ENCODE measurements at places on chromosomes 5 and 9.

DNA sequence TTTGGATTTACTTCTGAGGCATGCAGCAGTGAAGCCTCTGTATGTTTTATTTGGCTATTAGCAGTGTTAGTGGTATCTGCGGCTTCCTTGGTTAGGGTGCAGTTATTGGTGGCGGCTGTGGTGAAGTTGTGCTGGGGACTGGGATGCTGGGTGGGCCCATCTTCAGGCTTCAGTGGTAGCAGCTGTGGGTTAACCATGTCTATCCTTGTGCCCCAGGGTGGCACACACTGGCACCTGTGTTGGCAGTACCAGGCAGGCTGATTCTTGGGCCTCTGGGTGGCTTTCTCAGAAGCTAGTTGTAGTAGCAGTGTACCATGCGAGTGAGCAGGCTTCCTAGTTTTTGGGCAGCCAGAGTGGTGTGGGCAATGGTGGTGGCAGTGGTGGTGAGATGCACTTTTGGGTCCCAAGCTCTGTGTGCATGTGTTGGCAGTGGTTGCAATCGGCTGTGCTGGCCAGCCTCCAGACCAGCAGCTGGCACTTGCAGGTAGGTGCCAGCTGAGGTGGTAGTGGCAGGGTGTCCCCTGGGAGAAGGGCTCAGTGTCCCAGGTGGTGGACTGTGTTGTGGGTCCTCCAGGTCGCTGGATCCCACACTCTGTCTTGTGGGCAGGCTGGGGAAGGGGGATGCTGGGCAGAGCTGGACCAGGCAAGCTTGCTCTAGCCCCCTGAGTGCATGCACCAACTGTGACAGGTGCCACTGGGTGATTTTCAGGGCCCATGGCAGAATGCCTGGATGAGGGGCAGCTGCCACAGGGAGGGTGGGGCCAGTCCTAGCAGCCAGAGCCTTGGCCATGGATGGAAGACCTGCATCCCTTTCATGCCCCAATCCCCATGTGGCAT, 13.6 kb downstream of the AHRR start:
- no peak for DNase-seq

- no peak for DNase-seq
Measured at GRCh38 chr5:140372971-140373487, 13.0 kb downstream of the SLC4A9 start.

DNA sequence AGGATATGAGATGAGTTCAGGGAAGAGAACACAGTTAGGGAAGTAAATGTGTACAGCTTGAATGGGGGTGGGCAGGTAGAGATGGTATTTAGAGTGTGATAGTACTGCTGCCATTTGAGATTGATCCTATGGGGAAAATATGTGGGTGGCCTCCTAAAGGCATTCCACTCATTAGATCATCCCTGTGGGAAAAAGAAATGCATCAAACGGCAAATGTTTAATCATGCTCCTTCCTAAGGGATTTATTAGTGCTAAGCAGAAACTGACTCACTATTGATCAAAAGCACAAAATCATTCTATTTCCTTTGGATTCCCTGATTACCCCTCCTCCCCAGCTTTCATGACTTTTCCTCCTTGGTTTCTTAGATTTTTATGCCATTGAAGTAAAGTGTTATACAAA, 36.4 kb upstream of the SMC5 start:
- DNase-seq: no peak

GRCh38 chr5:14342306-14342705, 199.2 kb downstream of the TRIO start:
- no peak for DNase-seq

DNA sequence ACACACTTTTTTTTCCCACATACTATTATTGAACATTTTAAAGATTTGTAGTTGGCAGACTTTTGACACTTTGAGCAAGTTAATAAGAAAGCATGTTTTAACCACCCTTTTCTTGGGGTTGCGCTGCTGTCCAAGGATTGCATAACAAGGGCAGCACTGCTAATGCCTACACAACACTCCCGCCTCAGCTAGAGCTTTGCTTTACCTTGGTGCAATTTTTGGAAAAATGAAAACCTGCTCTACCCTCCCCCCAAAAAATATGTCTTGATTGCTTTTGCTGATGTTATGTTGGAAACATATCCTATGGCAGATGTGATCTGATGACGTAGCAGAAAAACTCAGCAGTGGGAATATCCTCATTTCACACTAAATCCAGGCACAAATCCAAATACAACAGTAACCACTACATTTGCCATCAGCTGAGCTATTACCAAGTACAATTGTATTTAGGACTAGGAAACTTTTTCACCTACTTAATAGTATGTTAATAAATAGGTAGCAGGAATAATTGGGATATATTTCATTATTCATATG, 51.5 kb downstream of the UBE2R2 start:
- no peak for DNase-seq

DNA sequence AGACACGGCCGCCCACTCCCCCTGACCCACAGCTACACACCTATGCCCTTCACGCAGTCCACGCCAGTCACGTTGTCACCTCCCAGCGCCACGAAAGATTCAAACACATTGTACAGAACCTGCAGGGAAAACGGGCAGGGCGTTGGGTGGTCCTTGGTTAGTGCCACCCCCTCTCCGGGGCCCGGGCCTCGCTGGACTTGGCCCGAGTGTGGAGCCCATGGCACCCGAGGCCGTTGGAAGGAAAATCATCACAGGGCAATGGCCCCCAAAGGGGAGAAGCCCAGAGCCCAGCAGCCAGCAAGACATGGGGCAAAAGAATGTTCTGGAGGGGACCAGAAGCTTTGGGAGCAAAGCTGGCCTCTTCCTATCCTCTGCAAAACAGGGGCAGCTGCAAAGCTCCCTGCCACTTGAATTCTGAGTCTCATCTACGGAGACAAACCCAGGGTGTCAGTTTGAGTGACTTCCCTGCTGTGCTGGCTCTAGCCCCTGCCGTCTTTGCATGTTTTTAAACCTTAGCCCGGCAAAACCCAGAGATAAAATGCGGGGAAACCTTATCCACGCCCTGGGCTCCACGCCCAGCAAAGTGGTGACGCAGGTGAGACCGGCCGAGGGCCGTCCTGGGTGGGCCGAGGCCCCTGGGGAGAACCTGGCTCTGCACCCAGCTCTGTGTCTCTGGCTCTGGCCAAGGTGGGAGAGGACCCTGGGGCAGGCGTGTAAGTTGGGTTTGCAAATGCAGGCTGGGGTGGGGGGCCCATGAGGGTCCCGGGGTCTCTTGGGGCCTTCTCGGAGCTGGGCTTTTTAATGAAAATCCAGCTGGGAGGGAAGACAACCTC, 38.9 kb downstream of the SLC9A3 start:
- no peak for DNase-seq

DNA sequence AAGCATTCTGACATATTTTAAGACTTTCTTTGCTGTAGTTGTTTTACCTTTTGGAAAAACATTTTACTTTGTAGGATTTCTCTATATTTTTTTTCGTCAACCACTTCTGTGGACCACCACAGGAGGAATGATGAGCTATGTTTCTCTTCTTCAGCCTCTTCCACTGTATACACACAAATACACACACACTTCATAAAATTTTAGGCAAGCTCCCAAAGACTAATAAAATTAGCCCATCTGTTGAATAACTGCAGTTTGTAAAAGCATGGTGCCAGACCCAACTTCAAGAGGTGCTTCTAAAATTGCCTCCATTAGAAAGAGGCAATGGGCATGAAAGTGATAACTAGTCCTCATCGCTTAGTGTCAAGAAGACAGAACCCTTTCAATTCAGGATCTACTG, 4.1 kb upstream of the CEP120 start:
- DNase-seq: no peak

GRCh38 chr5:138408023-138408422, 30.8 kb upstream of the REEP2 start:
- no peak for DNase-seq

DNA sequence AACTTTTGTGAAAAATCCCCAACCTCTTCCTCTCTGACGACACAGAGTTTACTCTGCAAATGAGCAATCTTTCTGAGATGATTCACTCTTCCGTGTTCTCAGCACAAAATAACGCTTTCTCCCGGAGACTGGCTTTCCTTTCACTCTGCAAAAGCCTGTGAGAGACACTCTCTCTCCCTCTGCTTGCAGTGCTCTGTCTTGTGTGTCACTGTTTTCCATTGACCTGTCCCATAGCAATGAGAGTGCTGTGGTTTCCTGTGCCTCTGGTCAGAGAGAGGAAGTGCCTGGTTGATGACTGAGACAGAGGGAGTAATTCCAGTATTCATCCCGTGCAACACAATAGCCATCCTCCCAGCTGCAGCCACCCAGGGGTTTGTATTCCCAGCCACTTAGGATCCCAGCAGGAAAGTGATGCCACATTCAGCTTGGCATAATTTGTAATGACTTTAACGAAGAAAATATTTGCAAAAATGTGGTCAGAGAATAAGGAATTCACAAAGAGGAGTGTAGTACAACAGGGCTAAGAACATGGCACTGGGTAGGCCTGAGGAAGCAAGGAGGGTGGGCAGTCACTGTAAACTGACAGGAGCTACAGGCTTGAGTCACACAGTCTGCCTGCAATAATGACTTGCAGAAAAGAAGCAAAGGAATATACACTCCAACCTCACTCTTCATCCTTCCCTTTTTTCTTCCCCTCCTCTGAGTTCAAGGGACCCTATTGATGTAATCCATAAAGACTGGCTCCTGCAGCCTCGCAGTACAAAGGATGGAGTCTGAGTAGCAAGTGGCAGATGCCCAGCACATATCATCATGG, 463.5 kb upstream of the RGMB start:
- DNase-seq: no peak

- DNase-seq: no peak
Measured at GRCh38 chr5:10329820-10330481, 22.2 kb upstream of the CMBL start.

GRCh38 chr9:115849679-115850412, 303.7 kb upstream of the PAPPA start:
- DNase-seq: no peak

GRCh38 chr9:13971966-13972655, 341.8 kb downstream of the NFIB start:
- DNase-seq: no peak

Measured in activated effector memory CD4-positive, alpha-beta T cell treated with Interleukin-2 at 50 U/mL for 16 hours (primary cell).